ENCODE measurements at places on chromosomes 16 and 17.

DNA sequence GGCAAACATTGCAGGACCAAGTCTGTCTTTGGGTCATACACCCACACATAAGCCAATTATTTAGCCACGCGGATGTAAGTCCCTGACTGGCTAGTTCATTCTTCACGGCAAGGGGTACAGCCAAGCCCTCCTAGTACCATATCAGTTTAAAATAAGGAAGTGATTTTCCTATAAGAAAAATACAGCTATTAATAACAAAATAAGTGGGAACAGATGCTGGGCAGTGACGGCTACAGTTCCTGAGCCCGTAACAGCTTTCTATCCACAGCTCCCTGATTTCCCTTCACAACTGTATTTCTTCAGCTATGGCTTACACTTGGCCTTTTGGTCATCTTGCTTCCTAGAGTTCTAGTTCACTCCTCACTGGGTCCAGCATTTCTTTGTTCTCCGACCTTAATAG lies 542.4 kb upstream of the C16orf82 start:
- no peak for DNase-seq

DNA sequence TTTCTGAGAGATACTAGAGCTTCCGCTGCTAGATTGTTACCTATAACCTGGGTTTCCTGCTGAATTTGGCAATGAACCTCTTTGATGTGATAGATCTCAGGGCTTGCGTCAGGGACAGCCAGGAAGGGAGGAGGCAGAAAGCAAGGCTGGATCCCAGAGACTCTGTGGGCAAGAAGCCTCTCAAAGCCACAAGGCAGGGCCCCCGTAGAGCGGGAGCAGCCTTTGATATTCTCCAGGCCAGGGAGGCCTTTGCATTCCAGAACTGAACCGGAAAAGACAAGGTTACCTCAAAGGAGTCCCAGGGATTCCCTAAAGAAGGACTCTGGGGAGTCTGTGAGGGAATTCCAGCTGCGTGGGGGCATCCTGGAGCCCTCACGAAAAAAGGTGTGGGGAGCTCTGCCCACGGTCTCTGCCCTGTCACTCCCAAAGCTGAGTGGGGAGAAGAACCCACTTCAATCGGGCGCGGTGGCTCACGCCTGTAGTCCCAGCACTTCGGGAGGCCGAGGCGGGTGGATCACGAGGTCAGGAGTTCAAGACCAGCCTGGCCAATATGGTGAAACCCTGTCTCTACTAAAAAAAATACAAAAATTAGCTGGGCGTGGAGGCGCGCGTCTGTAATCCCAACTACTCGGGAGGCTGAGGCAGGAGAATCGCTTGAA lies 14.3 kb upstream of the SCIMP start:
- DNase-seq: no peak

GRCh38 chr17:7992516-7992915 lies 9.9 kb upstream of the GUCY2D start:
- no peak for DNase-seq

- no peak for DNase-seq
Measured at GRCh38 chr17:28889996-28890395, 7.5 kb downstream of the FLOT2 start.

- DNase-seq: no peak
Measured at GRCh38 chr16:26204138-26204537, 512.4 kb downstream of the HS3ST4 start.

- no peak for DNase-seq
Measured at GRCh38 chr16:49587511-49587910, 213.9 kb downstream of the C16orf78 start.

- DNase-seq: no peak
Measured at GRCh38 chr17:74529243-74529642, 2.0 kb downstream of the CD300LB start.

DNA sequence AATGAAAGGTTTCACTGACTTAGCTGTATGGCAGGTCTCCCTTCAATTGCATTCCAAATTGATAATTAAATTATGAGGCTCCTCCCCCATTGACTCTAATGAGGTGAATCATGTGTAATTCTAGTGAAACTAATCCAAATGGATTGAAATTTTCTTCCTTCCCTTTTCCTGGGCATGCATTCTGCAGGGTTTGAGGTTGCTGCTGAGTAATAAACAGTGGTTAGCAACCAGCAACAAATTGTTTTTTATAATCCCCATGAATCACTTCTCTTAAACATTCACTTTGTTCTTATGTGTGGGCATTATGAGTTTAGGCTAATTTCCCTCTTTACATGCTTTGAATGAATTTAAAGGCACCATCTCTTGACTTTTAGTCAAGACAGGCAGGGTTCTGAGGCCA lies 43.4 kb downstream of the MYOCD start:
- no peak for DNase-seq

GRCh38 chr16:66400503-66401380 lies 26.4 kb upstream of the BEAN1 start:
- no peak for DNase-seq

DNA sequence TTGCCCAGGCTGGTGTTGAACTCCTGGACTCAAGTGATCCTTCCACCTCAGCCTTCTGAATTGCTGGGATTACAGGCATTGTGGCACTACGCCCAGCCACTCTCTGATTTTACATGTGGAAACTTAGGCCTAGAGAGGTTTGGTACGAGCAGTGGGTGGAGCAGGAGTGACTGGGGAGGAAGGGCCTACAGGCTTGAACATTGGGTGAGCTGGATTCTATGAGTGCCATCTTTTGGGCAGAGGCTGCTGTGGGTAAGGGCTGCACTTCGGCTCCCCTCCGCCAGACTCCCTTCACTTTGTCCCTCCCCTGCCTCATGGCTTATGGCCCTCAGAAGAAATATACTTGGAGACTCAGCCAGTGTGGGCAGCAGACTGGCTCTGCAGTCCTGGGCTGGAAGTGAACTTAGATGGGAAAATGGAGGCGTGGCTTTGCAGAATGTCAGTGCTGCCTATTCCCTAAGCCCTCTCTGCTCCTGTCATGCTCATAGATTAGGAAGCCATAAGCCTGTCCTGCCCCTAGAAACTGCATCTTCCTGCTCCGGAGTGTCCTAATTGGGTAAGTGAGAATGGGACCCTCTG lies 9.5 kb upstream of the MRC2 start:
- DNase-seq: no peak

DNA sequence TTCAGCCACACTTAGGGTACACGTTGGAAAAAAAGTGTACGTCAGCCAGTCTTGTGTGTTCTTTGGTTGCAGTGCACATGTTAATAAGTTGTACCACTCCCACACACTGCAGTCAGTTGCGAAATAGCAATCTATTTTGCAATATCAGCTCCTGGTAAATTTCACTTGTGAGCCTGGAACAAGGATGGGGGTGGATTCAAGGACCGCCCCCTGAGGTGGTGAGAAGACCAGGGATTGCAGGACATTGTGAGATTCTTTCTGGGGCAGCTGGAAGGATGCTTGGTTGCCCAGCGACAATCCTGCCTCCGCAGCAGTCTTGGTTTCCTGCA lies 78.6 kb upstream of the ZFHX3 start:
- DNase-seq: no peak
